Body of pancreas (tissue), 4 donors: ENCODE measurements at places on chromosomes 12 and 14. TPM values are rescaled to one million over a fixed set of nuclear protein-coding genes. Genes with fewer than 3 reads are reported as not detected.

Gene ABCC9
- total RNA-seq: 12.2 TPM

GRCh38 chr14:72256055-72256454 is 323.8 kb downstream of the RGS6 start:
- DNase-seq: no peak
- H3K36me3 ChIP-seq: no peaks in the 10 kb centered on the region
- H3K27ac ChIP-seq: no peak overlapping the region
- H3K4me1 ChIP-seq: no peaks in the 10 kb centered on the region

GRCh38 chr12:129193263-129193871 is 340.1 kb downstream of the GLT1D1 start:
- H3K4me1 ChIP-seq: no peaks in the 10 kb centered on the region
- H3K36me3 ChIP-seq: no peaks in the 10 kb centered on the region
- no peak overlapping the region for H3K27ac ChIP-seq
- H3K27me3 ChIP-seq: no peaks in the 10 kb centered on the region
- no peak for DNase-seq

DNA sequence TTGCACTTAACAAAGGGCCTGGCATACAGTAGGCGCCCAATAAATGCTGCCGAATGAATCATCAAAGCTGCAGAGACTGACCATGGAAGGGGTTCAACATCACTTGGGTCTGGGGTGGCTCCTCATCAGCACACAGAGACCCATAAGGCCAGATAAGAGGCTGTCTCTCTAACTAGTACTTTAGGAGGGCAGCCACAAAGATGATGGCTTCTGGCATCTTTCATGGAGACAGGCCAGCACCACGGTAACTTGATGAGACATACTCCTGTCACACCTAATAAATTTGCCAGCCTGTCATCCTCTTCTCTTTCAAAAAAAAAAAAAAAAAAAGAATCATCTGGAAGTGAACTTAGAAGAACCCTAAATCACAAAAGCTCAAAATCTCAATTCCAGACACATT is 3.4 kb downstream of the PRIMA1 start:
- no peaks in the 10 kb centered on the region for H3K36me3 ChIP-seq
- no peak for DNase-seq
- H3K27ac ChIP-seq: no peak overlapping the region
- no peaks in the 10 kb centered on the region for H3K27me3 ChIP-seq
- H3K4me1 ChIP-seq: peaks cover 17% of the 10 kb centered on the region
- no peak overlapping the region for H3K4me3 ChIP-seq

DNA sequence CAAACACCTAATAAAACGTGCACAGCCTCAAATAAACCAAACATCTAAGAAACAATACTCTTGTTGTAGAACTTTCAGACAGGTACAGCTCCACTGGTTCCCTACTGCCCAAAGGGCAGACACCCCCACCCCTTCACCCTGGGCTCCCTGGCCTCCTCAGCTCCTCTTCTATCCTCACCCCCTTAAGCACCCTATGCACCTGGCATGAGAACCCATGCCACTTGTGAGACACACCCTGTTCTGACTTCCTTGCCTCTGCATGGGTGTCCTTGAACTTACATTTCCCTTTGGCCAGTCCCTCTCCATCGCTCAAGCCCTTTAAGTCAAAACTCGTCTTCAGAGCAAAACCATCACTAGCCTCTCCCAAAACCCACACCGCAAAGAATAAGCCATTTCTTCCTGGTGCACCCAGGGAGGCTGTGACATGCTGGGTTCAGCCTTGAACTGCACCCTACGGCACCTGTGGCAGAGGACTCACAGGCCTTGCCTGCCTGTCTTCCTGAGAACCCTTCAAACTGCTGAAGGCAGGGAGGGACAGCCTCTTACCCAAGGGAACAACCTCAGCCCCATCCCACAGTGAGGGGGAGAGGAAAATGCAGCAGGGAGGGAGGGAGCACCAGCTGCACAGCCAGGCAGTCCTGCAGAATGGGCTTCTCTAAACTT is 12.6 kb upstream of the ACTR6 start:
- no peak overlapping the region for H3K4me3 ChIP-seq
- H3K36me3 ChIP-seq: no peaks in the 10 kb centered on the region
- no peaks in the 10 kb centered on the region for H3K4me1 ChIP-seq
- H3K27me3 ChIP-seq: no peaks in the 10 kb centered on the region
- DNase-seq: no peak
- no peak overlapping the region for H3K27ac ChIP-seq
